RPMI7951 (cell line): ENCODE measurements at places on chromosomes 3 and 15. TPM values are rescaled to one million over a fixed set of nuclear protein-coding genes. Genes with fewer than 3 reads are reported as not detected.

PRR20G gene
- not detected in 2 replicates for total RNA-seq

VPS18 gene
- 14.9 and 18.4 TPM in 2 replicates for total RNA-seq

TFDP2 gene
- 37.5 and 45.8 TPM in 2 replicates for total RNA-seq

RBM6 gene
- 38.0 and 38.9 TPM in 2 replicates for total RNA-seq

OR4F15 gene
- total RNA-seq = 0.10 and 0.72 TPM in 2 replicates

- no peak for DNase-seq
Observed at GRCh38 chr15:33115191-33115861, 79.2 kb downstream of the FMN1 start.

- DNase-seq = no peak
Observed at GRCh38 chr3:23303601-23304217, 100.6 kb downstream of the UBE2E2 start.

GRCh38 chr15:63083541-63083940, 38.1 kb upstream of the LACTB start:
- DNase-seq = no peak

- DNase-seq = peak; percentile 23
Observed at GRCh38 chr15:39495871-39496840, 84.7 kb upstream of the THBS1 start.

GRCh38 chr15:35669021-35669420, 123.1 kb upstream of the DPH6 start:
- no peak for DNase-seq

- DNase-seq = no peak
Observed at GRCh38 chr3:111218615-111219014, 147.0 kb downstream of the NECTIN3 start.
